ENCODE measurements at places on chromosomes 3 and 15. TPM values are rescaled to one million over a fixed set of nuclear protein-coding genes. Genes with fewer than 3 reads are reported as not detected.

DNA sequence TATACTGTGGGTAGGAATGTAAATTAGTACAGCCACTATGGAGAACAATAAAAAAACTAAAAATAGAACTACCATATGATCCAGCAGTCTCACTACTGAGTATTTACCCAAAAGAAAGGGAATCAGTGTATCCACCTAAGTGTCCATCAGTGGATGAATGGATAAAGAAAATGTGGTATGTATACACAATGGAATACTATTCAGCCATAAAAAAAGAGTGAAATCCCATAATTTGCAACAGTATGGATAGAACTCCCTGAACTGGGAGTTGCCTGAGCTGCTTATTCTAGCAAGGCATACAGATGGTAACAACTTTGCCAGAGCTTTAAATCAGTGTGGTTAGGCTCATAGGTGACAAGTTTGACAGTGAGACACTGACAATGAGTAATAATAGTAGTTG lies 16.1 kb upstream of the APH1B start:
- DNase-seq = no peak

GNAT1 gene
- total RNA-seq = not detected

GRCh38 chr3:130905551-130905950 lies 11.7 kb downstream of the ATP2C1 start:
- no peak for DNase-seq

OXTR gene
- 0.30 TPM for total RNA-seq

P2RY13 gene
- total RNA-seq = 0.46 TPM

SPINK8 gene
- not detected for total RNA-seq

TICRR gene
- 0.03 TPM for total RNA-seq

ECT2 gene
- 3.0 TPM for total RNA-seq

DNA sequence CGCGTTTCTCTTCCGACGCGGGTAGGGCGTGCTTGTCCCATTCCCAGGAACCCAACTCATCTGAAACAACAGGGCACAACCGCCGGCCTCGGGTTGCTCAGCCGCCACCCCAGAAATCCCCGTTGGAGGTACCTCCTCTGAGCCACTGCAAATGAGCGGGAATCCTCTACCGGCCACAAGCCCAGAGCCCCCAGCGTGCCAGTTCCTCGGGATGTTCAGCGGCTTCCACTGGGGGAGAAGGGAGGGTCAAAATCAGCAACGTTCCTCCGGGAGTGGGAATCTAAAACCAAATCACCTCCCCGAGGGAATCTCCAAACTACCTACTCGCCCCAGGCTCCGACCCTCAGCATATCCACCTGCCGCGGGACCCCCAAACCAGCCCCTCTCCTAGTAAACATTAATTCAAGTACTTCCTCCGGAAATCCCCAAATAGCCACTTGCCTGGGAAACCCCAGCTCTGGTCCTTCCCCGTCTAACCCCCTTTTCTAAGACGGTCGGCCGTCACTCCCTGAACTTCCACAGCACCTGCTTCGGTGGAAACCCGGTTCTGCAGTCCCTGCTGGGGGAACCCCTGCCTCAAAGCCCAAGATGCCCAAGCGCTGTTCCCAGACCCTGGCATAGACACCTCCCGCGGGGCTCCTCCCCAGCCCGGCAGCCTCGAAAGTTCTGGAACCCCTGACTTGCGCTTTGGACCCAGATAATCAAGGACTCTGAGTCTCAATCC lies 887 bp downstream of the OXTR start:
- no peak for DNase-seq
